ENCODE measurements at places on chromosomes 13 and 19. TPM values are rescaled to one million over a fixed set of nuclear protein-coding genes. Genes with fewer than 3 reads are reported as not detected.

The GRIN3B gene
- 0.27 TPM for total RNA-seq

The ONECUT3 gene
- not detected for total RNA-seq

The IZUMO4 gene
- total RNA-seq, result 0.85 TPM

The GPR180 gene
- total RNA-seq, result 8.8 TPM
